Stimulated activated CD8-positive, alpha-beta memory T cell treated with anti-CD3 and anti-CD28 coated beads, Interleukin-4, amount 100 ng/mL, for 1 hour (primary cell): ENCODE measurements at places on chromosomes 16 and 17.

- no peak for DNase-seq
These were observed 25.2 kb upstream of the HEATR6 start for GRCh38 chr17:60103957-60104356.

DNA sequence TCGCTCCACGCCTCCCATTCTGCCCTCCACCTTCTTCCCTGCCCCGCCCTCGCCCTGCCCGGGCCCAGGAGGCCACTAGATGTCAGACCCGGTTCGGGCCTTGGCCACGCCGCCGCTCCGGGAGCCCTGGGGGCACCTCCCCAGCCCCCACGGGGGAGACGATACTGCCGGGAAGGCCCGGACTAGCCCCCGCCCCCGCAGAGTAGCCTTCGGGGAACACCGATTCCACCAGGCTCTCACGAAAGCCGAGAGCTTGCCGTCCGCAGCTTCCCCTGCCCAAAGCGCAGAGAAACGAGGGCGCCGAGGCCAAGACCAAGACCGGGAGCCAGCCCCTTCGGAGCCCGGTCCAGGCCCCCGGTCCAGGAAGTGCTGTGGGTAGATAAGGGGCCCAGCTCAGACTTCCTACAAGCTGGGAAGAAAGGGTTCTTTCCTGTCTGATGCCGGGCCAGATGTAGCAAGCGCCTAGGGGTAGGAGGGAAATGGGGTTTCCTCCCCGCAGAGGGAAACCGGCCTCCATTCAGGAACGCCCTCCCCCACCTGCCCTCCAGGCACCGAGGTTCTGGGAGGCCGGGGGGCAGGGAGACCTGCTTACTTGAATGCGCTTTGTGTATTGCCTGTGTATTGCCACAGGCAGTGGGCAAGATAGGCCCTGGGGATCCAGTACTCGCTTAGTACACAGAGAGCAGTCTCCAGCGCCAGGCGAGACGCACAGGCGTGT lies 806 bp upstream of the CYB561 start:
- DNase-seq: peak; percentile 17

DNA sequence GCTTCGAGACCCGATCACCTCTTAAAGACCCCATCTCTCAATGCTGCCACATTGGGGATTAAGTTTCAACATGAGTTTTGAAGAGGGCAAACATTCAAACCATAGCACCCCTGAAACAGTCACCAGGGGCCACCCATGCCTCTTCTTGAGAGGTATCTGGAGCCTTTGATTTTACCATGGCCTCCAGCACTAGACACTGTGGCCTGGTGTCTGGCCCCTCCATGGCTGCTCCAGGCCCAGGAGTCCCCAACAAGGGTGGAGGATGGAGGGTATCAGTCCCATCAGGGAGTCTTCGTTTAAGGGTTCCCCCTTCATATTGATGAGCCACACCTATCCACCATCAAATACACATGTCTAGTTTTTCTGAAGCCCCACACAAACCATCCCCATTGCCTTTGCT lies 66.5 kb upstream of the CDH5 start:
- no peak for DNase-seq

- DNase-seq: no peak
These were observed 13.1 kb downstream of the CTU2 start for GRCh38 chr16:88719267-88719932.

DNA sequence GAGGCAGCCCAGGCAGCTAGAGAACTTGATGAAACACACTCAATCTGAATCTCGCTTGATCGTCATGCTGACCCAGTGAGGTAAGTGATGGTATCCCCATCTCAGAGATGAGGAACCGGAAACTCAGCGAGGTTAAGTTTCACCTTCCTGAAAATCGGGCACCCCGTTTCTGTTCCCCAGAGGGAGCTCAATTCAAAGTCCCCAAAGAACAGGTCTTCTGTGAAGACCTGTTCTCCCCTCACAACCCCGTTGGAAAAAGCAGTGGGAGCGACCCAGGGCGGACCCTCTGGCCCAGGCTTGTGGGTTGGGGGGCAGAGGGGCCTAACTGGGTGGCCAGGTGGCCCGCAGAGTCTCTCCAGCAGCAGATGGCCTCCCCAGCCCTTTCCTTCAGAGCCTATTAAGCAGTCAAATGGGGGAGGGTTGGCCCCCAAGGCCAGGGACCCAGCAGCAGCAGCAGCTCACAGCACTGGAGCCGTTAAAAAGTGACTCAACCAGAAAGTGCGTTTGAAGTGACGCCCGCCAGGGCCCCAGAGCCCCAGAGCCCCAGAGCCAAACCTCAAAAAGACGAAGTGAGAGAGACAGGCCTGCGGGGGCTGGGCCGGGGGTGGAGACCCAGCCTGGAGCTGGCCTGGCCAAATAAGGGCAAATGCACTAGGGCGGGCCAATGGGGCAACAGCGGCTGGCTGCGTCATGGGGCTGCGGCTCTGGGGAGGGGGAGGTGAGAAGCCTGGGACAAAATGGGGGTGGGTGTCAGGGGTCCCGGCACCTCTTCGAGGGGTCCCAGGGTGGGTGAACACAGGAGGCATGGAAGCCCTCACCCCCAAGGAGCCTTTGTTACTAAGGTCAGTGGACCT lies 9.2 kb upstream of the TSPOAP1 start:
- DNase-seq: peak; percentile 76

DNA sequence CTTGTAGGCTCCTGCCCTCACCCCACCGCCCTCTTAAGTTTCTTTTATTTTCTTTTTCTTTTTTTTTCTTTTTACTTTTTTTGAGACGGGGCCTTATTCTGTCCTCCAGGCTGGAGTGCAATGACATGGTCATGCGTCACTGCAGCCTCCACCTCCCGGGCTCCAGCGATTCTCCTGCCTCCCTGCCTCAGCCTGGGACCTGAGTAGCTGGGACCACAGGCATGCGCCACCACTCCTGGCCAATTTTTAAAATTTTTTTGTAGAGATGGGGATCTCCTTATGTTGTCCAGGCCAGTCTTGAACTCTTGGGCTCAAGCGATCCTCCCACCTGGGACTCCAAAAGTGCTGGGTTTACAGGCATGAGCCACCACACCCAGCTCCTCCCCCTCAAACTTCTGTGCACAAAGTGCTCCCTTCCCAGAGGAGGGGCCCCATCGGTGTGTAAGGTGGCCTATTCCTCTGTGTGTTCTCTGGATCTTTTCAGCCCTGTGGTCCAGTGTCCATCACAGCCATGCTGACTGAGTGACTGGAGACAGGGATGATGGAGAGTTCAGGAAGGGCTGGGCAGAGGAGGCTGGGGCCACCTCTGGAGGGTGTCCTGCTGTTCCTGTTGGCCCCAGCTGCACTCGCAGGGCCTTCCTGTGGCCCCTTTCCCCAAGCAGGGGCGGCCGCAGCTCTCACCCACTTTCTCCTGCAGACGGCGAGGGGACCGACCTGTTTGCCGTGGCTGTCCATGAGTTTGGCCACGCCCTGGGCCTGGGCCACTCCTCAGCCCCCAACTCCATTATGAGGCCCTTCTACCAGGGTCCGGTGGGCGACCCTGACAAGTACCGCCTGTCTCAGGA lies 8.9 kb upstream of the IL32 start:
- no peak for DNase-seq

DNA sequence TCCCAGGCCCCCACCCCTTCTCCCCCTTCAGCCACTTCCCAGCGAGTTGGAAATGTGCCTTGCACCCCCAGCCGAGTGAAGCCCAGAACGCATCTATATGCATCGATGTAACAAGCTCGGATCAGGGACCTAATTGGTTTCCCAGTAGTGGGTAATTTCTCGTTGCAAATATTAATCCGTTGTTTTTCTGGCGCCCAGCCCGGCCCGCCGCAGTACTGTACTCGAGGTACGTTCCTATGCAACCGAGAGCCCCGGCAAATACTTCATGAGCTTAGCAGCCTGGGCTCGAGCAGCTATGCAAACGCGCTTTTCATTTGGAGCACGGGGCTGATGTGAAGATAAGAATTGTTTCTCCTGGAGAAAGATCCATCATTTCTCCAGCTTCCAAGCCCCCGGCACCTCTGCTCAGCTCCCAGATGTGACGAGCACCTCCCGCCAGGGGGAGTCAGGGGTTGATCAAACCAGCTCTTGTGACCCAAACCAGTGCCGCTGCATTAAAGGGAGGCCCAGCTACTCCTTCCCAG lies 229.8 kb downstream of the KATNIP start:
- no peak for DNase-seq

DNA sequence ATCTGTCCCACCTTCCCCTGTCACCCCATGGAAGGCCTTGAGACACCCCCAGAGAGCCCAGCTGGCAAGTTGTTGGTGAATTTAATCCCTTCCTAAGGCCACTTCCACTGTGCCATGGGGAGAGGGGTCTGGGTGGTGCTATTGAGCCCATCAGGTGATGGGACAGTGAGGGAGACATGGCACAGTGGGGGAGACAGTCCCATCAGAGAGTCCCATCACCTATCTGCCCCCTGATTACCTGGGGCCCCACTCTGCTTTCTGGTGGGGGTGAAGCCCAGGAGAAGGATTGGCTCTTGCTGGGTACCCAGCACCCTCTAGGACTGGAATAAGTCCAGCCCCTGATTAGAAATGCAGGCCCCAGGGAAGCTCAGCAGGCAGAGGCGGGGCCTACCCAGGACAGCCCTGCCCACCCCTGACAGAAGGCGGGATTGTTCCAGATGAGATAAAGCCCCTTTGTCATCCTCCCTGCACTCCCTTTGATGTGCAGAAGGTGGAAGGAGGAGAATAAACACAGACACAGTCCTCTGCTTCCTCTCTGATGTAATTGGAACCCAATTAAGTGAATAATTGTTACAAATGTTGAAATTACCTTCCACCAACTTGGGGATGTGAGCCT lies 18.9 kb downstream of the TMEM132E start:
- DNase-seq: no peak

- DNase-seq: no peak
These were observed 9.9 kb upstream of the HOXB13 start for GRCh38 chr17:48738424-48738802.

- no peak for DNase-seq
These were observed 11.4 kb downstream of the ITGAD start for GRCh38 chr16:31404353-31405064.

DNA sequence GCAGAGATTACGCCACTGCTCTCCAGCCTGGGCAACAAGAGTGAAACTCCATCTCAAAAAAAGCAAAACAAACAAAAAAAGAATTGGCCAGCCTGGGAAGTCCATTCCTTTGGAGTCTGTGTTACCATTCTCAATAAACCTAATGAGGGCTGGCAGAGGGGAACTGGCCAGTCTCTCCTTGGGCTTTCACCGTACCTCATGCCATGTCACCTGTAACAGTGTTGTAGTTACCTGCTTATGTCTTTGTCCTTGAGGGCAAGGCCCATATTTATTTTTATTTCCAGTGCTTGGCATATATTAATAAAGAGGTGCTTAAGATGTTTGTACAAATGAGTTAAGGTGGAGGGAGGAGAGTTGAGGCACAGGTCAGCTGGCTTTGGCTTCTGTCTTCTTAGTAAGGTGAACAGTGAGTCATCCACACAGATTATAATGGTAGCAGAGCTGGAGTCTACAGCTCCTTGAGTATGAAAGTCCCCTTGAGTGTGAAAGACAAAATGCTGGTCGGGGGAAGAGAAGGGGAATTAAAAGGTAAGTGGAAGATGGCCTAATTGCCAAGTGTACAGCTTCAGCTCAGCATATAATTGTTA lies 8.4 kb downstream of the C1QBP start:
- no peak for DNase-seq

DNA sequence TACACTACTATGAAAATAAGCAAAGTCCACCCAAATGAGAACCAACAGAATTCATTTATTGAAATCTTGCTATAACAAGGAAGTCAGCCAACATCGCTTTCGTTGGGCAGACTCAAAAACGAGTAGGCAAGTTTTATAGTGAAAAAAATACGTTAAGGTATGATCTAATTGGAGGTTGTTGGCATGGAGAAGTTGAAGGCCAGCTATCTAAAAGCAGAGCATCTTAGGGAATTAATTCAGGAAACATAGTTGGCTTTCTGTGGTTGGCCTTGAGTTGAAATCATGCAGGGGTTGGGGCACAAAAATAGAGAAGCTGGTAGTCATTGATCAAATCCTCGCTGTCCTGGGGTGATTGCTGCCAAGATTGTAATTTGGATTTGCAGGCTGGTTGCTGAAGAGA lies 118.3 kb downstream of the PPM1E start:
- no peak for DNase-seq

DNA sequence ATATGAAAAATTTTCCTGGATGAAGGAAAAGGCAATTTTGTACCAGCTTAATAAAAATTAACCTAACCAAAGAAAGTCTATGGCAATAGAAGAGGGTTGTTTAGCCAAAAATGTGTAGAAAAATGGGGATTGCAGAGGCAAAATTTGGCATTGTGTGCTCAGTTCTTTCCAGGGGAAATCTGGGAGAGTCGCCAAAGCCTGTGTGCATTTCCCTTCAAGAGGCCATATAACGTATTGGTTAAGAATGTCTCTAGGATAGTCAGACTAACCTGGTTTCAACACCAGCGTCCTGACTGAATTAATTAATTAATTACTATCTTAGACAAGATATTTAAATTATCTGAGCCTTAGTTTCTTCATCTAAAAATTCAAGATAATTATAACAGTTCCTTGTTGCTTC lies 44.8 kb upstream of the HLF start:
- DNase-seq: no peak

DNA sequence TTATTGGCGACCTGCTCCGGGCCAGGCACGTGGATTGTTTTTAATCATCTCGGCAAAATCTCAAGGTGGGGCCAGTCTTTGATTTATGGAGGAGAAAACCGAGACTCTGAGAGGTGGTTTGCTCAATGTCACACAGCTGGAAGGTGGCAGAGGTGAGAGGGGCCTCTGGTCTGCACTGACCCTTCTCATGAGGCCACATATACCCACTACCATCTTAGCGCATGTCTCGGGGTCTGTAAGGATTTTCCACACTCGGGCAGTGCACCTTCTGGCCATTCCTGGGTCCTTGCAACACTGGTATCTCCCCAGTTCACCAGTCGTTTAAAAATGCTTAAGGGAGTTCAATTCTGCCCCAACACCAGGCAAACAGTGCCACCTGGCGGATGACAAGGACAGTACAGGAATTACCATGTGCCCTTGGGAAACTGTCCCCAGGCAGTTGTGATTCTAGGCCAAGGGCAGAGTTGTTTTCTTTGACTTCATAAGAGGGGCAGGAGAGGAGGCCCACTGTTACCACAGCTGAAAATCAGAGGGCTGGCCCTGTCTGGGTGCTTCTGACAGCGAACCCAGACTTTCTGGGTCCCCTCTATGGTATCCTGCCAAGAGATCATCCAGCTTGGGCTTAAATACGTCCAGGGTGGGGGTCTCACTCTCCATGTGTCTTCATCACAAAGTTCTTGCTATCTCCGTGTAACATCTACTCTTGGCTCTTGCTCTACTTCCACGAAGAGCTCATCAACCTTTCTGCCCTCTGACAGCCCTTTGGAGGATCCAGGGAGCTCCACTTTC lies 39.4 kb upstream of the RAI1 start:
- peak; percentile 54 for DNase-seq

GRCh38 chr16:6200271-6200670 lies 1102.7 kb upstream of the EEF2KMT start:
- no peak for DNase-seq

DNA sequence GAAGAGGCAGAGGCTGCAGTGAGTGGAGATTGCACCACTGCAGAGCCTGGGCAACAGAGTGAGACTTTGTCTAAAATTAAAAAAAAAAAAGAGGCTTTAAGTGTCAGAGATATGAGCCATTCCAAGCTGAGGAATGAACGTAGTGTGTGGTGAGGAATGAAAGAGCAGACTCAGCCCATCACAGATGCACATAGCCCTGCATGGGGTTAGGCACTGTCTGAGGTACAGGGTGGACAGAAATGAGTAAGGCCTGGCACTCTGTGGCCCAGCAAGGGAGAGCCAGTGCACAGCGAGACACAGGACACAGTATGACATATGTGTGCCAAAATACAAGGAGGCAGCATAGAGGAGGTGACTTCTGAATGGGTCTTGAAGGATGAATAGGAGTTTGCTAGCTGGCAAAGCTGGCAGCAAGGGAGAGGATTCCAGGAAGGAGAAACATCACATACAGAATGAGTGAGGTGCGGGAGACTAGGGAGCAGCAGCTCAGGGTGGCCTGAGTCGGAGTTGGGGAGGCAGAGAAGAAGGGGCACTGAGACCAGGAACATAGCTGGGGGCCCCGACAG lies 8.7 kb upstream of the ZNF469 start:
- no peak for DNase-seq
